ENCODE measurements at places on chromosomes 13 and 19. TPM values are rescaled to one million over a fixed set of nuclear protein-coding genes. Genes with fewer than 3 reads are reported as not detected.

The C19orf33 gene
- 0.51 TPM for total RNA-seq

The CYP4F3 gene
- not detected for total RNA-seq

The SMIM17 gene
- total RNA-seq: 0.26 TPM

The CHAMP1 gene
- total RNA-seq: 6.4 TPM

The KLK14 gene
- not detected for total RNA-seq

The ZNF541 gene
- total RNA-seq: 0.39 TPM

The CEACAM4 gene
- not detected for total RNA-seq

The METTL21C gene
- not detected for total RNA-seq

The ZNF850 gene
- 1.7 TPM for total RNA-seq

The IGFL3 gene
- not detected for total RNA-seq

Data from dermis microvascular lymphatic vessel endothelial cell (primary cell).